Mesangial cell (primary cell): ENCODE measurements at places on chromosomes 5 and 9. TPM values are rescaled to one million over a fixed set of nuclear protein-coding genes. Genes with fewer than 3 reads are reported as not detected.

CER1 gene
- not detected in 2 replicates for total RNA-seq

COL5A1 gene
- 263 and 508 TPM in 2 replicates for total RNA-seq

CAMK4 gene
- total RNA-seq: 1.5 and 7.7 TPM in 2 replicates

EPB41L4B gene
- 0.49 and 0.76 TPM in 2 replicates for total RNA-seq
